ENCODE measurements at places on chromosomes 3 and 15. TPM values are rescaled to one million over a fixed set of nuclear protein-coding genes. Genes with fewer than 3 reads are reported as not detected.

Gene RFX7
- total RNA-seq = 23.3 TPM

DNA sequence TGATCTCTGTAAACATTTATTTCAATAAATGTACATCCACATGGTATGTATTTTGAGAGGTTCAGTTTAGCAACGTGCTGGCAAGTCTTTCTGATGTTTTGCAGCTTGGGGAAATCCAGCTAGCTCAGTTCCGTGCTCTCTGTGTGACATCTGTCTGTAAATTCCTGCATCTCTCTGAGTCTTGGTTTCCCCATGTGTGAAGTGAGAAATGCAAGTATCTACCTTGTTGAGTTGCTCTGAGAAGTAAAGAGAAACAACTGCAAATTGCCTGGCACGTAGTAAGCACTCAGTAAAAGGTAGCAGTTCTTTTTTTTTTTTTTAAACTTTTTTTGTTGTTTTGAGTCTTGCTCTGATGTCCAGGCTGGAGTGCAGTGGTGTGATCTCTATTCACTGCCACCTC, 30.2 kb upstream of the MORF4L1 start:
- DNase-seq = no peak

DNA sequence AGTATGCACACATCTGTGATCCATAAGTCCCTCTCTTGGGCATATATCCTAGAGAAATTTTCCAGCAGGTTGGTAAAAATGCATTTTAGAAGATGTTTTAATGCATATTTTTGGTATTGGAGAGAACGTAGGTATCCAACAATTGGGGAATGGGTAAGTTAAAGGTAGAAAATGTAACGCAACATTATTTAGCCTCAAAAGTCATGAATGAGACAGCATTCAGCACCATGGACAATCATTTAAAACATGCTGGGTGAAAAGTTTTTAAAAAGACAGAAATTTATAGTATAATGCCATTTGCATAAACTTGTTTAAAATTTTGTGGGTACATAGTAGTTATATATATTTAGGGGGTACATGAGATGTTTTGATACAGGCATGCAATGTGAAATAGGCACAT, 43.4 kb downstream of the TRIM69 start:
- DNase-seq = no peak

DNA sequence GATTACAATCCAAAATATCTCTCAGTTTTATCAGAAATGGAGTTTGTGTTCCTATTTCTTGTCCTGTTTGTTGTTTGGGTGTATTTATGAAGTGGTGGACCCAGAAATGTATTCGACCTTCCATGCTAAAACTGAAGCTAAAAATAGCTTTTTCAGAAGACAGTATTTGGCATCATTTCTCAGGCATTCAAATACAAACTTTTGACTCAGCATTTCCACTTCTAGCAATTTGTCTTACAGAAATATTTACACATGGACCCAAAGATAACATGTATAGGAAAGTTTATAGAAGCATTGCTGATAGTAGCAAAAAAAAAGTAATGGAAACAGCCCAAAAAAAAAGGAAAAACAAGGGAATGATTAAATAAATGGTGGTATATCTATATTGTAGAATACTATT, 156.3 kb downstream of the HCN4 start:
- no peak for DNase-seq

- no peak for DNase-seq
These were observed 68.4 kb upstream of the FRMD4B start for GRCh38 chr3:69454204-69454787.

- DNase-seq = no peak
These were observed 91.1 kb downstream of the LINGO1 start for GRCh38 chr15:77541421-77542181.

- no peak for DNase-seq
These were observed 139.2 kb upstream of the CTDSPL start for GRCh38 chr3:37722477-37722876.

Gene PRTG
- total RNA-seq = not detected

- no peak for DNase-seq
These were observed 25.9 kb upstream of the SMAD3 start for GRCh38 chr15:67039384-67040075.

DNA sequence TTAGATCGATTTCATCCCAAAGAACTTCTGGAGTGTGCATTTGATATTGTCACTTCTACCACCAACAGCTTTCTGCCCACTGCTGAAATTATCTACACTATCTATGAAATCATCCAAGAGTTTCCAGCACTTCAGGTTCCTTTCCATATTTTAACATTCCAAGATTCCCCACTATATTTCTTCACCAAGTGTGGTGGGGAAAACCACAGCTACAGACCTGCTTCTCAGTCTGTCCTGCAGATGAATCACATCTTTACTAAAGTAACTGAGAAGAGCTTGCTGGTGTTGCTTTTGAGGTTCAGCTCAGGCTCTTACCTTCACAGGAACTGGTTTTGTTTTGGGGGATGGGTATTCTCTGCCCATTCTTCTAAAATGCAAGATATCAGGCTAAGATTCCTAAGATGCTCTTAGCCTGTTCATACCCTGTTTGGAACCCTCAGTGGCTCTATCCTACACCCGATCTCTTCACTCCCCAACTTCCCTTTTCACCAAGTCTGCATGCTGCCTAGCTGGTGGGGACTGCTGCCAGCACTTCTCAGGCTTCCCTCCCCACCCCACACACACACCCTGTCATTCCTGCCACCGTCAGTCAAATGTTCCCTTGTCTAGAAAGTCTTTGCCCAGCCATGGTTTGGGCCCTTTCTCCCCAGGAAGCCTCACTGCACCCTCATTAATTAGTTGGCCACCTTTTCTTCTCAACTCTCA, 30.8 kb downstream of the SRP14 start:
- DNase-seq = no peak

Gene FOXL2NB
- 0.06 TPM for total RNA-seq

Gene ATP10A
- total RNA-seq = 62.1 TPM

DNA sequence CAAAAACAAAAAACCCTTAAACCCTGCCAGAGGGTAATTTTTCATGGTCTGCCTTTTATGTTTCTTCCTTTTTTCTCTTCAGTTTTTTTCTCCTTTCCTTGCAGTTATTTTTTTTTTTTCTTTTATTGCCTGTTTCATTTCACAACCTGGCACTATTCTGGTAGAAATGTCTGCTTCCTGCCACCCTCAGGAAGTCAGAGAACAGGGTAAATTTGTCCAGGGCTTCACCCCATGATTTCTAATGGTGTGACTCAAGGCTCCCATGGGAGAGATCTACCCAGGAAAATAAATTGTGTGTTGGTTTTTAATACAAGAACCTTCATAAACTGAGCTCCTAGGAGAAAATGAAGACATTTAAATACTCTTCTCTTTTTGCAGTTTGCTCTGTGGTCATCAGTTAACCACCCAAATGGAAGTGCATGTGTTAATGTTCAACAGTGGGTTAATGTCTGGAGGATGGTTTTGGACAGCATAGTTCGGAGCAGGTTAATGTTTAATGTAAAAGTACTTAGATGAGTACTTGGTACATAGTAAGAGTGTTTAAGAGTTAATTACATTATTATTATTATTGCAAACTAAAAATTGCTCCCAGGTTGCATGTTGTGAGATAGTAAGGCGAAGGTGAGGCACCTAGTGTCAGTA, 45.9 kb downstream of the CGNL1 start:
- DNase-seq = no peak

DNA sequence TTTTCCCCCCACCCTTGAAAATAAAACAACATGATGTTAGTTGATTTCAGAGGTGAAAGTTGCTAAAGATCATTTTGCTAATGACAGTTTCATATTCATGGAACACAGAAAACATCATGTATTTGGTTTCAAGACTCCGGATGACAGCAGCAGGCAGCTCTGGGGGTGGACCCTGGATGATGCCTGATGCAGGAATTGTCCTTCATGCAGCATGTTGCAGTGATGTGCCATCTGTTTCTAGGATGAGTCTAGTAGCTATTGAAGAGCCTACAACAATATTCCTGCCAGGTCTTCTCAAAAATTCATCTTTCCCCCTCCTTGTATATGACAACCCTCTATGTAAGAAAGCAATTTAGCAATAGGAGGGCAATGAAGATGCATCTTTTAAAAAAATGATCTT, 108.3 kb downstream of the SV2B start:
- DNase-seq = no peak

Gene ABI3BP
- total RNA-seq = 0.66 TPM

Gene CX3CR1
- 5.8 TPM for total RNA-seq

- DNase-seq = no peak
These were observed 140.7 kb upstream of the PLXND1 start for GRCh38 chr3:129747136-129747535.

Measured in T-cell (primary cell).